Heart right ventricle (tissue), 16 donors: ENCODE measurements at places on chromosomes 3 and 15. TPM values are rescaled to one million over a fixed set of nuclear protein-coding genes. Genes with fewer than 3 reads are reported as not detected.

- no peak for DNase-seq
Measured at GRCh38 chr3:124078953-124079911, 87.3 kb upstream of the ROPN1 start.

GRCh38 chr3:23129817-23130216 is 73.3 kb upstream of the UBE2E2 start:
- DNase-seq: no peak

- DNase-seq: no peak
Measured at GRCh38 chr15:66424963-66425612, 38.4 kb downstream of the MAP2K1 start.

- no peak for DNase-seq
Measured at GRCh38 chr3:25536521-25537391, 108.7 kb downstream of the RARB start.

GRCh38 chr3:14869917-14870782 is 51.4 kb downstream of the FGD5 start:
- DNase-seq: no peak

GRCh38 chr3:116469546-116469945 is 24.3 kb upstream of the LSAMP start:
- DNase-seq: no peak

DNA sequence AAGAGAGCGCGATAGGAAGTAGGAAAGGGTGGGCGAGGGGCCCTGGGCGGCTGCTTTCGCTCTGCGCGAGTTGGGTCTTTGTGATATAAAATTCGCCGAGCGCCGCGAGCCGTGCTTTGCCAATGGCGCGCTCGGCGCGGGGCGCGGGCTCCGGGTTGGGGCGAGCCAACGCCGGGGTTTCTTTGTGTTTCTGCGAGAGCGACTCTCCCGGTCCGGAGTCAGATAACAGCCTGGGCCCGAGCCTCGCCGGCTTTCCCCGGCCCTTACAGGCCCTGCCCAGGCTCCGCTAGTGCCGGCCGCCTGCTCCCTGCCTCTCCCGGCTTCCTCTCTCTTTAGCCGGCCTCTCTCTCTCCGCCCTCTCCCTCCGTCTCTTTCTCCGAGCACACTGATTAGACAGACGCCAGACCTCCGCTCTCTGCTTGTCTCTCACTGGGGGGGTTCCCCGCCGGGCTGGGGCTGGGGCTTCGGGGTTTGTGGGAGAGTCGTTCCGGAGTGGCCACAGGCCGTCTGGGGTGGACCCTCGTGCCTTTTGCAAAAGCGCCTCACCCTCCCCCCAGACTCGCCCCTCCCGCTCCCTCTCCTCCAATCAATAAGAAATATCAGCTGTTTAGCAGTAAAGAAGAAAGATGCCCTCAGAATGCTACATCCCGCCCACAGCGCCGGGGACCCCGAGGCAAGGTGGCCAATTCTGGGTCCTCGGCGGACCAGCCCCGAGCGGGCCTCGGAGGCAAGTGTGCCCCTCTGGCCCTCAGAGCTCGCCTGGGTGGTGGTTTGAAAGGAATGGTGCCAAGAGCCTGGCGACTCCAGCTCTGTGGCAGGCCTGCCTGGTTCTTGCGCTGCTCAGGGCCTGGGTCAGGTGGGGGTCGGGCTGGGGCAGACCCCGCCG is 2.9 kb downstream of the NR2F2 start:
- no peak for DNase-seq

- DNase-seq: no peak
Measured at GRCh38 chr3:52314489-52314888, 1.6 kb upstream of the DNAH1 start.

GRCh38 chr3:71197841-71198565 is 385.5 kb downstream of the FOXP1 start:
- no peak for DNase-seq

DNA sequence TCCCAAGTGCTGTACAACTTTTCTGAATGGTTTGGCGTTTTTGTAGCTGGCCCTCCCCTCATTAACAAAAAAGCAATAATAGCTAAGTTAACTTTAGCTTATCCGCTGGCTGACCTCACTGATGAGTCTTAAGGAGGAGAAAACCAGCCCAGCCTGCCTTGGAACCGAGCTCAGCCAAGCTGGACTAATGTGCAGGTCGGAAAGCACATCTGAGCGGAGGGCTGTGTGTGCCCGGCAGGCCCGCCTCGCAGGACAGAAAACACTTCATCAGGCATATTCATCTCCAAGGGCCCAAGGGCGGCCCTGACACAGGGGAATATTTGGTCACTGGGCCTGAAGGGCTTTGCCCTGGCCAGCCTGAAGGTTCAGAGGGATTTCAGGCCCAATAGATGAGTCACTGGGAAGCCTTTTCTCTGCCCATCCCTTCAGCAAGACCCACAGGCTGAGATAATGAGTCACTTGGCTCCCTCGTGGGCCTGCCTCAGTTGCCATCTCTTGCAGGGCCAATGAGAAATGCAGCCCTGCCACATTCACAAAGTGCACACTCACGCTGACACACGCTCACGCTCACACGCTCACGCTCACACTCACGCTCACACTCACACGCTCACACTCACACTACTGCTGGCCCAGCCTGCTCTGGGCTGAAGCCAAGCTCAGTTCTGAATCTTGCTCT is 75.1 kb downstream of the SLC12A8 start:
- no peak for DNase-seq

GRCh38 chr15:54681584-54681983 is 515.2 kb downstream of the RSL24D1 start:
- DNase-seq: no peak

- DNase-seq: no peak
Measured at GRCh38 chr3:190319660-190320059, 2.6 kb downstream of the CLDN1 start.

DNA sequence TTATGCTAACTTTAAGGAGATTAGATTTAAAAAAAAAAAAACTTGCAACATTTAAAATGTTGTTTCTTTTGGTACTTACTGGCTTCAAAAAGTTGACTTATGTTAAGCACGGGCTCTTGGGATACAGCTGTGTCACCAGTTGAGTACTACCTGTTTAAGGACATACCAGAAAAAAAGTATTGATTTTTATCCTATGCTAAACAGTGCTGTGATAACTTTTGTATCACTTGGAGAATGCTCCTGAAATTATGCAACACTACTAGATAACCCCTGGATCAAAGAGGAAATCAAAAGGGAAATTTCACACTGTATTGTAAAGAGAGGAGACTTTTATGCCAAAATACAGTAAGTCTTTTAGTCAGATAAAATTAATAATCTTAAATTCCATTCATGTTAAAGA is 77.7 kb downstream of the SLMAP start:
- no peak for DNase-seq

The SLC28A2 gene
- not detected for total RNA-seq

The CCR5 gene
- 1.1 TPM for total RNA-seq

The CYP8B1 gene
- not detected for total RNA-seq

The SLC24A5 gene
- total RNA-seq: not detected

The NR2E3 gene
- total RNA-seq: not detected
